ENCODE measurements at places on chromosomes 1 and 21.
A peak's percentile ranks its signal among the peaks of the same experiment; 100 is the strongest.

- no peak for DNase-seq
Measured at GRCh38 chr1:82697965-82698364, 897.2 kb downstream of the ADGRL2 start.

DNA sequence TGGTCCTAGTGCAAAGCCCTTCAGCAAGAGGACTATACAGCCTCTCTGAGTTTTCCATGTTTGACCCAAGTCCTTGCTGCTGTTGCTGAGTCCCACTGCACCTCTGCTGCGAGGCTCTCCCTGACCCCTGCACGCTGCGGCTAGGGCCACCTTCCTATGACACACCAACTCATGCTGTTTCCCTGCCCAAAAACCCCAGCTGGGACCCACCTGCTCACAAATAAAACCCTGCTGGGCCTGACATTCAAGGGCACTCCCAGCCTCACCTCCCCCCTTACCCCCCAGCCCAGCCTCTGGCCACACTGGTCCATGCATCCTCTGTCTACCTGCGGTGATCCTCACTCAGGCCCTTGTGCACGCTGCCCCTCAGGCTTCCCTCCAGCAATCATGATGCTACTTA, 12.3 kb upstream of the ASCL5 start:
- no peak for DNase-seq

DNA sequence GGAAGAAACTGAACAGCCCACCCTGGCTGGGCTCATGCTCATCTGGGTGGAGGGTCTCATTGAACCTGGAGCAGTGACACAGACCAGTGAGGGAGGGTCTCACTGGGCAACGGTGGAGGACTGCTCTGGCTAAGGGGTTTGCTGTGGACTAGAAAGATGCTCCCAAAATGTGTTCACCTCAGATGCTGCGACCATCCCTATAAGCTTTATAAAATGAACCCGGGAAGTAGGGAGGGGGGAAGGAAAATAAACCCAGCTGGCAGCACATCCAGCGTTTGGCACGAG, 34.5 kb upstream of the LBR start:
- no peak for DNase-seq

DNA sequence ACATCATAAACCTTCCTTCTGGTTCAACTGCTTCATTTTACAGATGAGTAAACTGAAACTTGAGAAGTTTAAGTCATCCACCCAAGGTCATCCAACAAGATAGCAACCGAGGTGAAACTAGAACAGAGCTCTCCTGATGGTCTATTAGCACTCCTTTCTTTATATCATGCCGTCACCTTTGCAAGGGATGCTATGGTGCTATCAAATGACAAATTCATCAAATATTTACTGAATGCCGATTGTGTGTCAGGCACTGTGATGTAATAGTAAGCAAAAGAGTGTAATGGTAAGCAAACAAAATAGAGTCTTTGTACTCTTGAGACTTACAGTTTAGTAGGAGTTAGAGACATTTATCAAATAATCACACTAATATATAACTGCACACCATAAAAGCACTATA, 14.0 kb upstream of the SGIP1 start:
- no peak for DNase-seq

DNA sequence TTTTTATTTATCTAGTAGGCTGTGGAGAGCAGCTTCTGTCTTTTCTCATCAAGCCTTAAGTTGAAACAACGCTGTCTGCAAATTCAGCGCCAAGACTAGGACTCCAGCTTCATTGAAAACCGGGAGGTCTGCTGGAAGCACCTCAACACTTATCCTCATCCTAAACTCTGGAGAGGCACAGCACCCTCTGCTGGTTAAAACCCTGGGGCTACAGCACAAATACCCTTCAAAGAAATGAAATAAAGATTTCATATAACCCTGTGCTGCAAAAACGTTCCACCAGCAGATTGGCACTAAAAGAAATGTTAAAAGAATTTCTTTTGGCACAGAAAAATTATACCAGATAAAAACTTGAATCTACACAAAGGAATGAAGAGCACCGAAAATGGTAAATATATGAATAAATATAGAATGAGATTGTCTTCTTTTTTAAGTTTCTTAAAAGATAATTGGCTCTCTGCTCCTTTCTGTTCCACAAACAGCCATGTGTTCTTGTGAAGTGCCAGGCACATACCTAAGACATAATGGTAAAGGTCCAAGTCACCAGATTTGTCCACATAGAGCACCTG, 227.7 kb upstream of the SAMSN1 start:
- peak; percentile 74 for DNase-seq

Data from stimulated activated CD4-positive, alpha-beta T cell treated with anti-CD3 and anti-CD28 coated beads, Interleukin-4, amount 100 ng/mL, for 24 hours (primary cell).